ENCODE measurements at places on chromosomes 3 and 15.

DNA sequence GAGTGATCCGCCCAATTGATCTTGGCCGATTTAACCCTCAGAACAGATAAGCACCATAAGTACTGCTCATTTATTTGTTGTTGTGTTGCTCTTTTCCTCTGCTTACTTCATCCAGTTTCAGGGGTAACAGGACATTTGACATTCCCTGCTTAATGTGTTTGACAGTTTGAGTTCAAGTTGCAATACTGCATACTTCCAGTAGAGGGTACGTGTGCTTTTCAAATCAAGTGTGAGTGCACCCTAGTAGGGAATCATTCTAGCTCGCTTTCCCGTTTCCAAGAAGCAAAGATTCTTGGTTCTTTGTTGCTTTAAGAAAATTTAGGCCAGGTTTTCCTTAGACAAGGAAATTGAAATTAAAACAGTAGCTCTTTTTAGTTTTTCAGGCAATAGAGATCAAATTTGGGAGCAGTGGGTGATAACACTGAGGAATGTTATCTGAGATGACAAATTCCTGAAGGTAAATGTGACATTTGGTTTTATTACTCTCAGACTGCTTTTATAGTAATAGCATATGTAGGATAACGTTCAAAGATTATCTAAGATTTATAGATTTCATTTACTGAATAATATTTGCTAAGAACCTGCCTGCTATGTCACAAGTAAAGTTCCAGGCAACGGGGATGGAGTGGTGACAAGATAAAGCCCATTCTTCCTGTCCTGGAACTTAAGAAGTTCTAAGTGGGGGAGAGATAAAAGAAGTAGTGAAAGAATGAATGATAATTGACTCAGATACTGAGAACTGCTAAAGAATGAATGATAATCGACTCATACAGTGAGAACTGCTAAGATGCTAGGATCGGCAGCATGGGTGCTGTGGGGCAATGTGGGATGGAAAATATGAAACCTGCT is 73.3 kb downstream of the SYNPR start:
- DNase-seq: no peak

GRCh38 chr3:105891101-105891500 is 22.3 kb upstream of the CBLB start:
- DNase-seq: no peak

GRCh38 chr3:165406425-165406824 is 210.2 kb upstream of the SLITRK3 start:
- DNase-seq: no peak

GRCh38 chr15:58724466-58724865 is 25.0 kb downstream of the ADAM10 start:
- no peak for DNase-seq

DNA sequence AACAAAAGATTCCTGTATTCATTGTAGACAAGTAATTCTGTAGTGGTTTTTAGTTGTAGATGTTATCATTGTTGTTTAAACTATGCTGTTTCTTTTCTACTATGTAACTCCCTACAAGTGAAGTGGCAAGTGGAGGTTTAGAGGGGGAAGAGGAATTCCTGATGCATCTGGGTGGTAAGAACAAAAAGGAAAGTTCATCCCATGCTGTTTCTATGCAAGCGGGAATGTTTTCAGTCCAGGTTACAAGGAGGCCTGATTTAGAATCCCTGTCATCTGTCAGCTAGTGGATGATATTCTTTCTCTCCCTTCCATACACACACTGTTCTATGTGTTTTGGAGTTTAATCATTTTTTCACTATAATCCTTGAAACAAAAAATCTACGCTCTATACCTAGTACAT is 67.4 kb downstream of the IMPG2 start:
- no peak for DNase-seq

- no peak for DNase-seq
These were observed 1.2 kb downstream of the BLOC1S6 start for GRCh38 chr15:45588219-45588875.

DNA sequence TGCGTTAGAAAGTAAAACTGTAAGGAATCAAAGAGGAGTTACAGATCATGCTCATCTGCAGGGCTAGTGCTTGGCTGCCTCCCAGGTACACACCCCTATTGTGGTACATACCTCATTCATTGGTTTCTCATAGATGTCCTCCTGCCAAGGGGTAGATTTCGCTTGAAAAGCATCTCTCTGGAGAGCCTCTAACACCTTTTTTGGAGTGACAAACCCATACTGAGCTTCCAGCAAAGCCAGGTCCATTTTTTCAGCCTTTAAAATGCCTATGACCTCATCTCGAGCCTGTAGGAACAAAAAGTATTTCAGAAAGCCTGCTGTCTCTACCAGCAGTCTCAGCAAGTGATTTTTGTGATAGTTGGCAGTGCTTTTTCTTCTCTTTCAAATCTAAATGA is 112.1 kb downstream of the CMSS1 start:
- DNase-seq: no peak

DNA sequence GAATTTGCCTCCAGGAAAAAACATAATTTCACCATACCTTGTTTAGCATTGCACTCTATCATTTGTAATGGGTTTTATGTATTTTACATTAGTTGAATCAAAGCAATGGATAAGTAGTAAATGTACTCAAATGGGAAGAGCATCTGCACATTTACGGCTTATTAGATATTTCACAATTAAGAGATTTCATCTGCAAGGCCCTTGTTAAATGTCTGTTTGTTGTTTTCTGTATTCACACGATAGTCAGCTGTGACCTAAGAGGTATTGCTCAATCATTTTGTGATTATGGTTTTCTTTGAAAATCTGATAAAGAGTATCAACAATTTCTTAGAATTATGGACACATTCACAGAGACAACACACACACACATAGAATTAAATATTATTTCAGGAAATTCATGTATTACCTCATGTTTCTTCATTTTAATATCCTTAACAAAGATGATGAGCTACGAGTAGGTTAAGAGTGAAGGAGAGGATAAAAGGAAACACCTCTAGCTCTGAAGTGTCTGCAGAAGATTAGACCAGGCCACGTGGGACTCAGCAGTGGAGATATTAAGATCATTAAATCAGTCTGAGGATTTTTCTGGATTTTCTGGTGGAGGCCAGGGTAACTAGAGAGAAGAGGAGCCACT is 121.9 kb upstream of the POU1F1 start:
- DNase-seq: no peak

DNA sequence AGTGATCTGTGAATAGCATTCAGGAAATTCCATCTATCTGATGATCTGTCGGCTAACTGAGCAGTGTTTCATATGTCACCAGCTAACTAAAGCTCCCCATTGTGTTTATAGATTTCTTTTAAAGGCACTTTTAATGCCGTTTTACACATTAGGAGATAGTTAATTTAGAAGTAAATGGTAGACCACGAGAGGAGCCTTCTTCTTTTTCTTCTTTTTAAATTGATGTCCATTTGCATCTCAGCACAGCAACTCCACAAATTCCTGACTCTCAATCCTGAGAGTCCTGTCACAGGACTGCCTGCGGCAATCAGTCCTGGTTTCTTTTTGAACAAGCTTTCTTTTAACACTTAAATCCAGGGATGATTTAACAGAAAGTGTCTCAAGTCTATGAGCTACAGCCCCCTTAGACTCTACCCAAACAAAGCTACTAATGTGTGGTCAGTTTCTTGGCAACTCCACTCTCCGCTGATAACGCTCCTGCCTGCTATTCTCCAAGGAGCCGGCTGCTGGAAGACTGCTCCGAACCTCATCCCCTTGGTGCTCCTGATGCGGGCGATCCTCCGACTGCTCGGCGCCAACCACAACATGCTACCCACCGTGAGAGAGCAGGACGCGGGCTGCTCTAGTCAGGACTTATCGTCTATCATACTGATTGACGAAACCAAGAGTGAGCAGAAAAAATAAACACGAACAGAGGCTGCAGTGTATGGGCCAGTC is 421.4 kb downstream of the MECOM start:
- no peak for DNase-seq

- DNase-seq: no peak
These were observed 41.5 kb downstream of the IDH2 start for GRCh38 chr15:90060797-90061196.

DNA sequence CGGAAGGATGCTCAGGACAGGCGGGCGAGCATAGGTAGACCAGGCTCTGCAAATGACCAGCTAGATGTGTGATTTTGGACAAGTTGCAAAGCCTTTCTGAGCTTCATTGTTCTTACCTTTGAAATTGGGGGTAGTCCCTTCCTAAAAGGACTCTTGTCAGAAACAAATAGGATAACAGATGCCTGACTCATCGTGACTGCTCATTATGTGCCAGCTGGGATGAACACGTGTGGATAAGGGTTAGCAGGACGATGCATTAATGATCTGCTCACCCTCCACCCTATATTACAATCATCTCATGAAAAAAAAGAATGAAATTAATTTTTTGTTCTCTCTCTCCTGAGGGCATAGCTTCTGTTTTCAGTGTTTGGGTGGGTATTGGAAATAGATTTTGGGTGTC is 223.4 kb downstream of the NR2F2 start:
- DNase-seq: no peak

GRCh38 chr15:63917588-63918316 is 84.0 kb upstream of the HERC1 start:
- no peak for DNase-seq

GRCh38 chr15:41730543-41730942 is 43.7 kb upstream of the MAPKBP1 start:
- no peak for DNase-seq

DNA sequence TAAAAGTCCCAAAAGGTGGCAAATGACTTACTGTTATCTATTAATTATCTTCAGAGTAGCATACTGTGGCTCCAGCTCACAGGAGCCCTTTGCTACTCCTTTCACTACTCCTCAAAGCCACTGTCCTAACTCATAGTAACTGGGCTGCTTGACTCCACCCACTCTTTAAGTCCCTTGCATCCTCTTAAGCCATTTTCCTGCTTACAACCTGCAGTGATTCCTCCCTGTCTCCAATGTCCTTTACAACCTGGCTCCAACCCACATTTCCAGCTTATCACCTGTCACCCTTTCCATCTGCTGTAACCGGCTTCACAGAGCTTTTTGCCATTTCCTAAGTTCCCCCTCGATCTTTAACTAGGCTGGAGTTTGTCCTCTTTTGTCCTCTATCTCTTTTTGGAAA is 388.1 kb downstream of the FGF12 start:
- no peak for DNase-seq

GRCh38 chr15:90178468-90179435 is 22.4 kb upstream of the SEMA4B start:
- DNase-seq: no peak

DNA sequence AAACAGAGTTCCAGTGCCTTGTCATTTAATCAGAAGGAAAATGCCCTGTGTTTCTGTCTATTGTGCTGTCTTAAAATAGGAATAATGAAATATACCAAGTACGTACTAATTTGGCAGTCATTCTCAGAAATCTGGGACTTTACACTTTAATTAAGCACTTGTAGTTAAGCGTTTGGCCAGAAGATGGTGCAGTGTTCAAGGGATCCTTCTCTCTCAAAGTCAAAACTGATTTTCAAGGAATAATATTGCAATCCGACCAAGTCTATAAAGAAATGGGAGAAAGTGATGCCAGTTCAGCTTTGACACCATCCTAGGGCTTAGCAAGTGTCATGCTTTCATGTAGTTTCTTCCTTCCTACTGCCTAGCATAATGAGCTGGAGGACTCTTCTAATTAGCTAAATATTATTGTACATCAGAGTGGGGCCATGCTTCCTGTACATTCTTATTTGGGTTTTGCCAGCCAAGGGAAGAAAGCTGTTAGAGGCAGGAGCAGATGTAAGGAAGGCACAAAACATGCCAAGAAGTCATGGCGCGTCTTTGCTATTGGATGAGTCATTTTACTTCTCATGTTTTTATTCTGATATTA is 64.8 kb downstream of the SAMMSON start:
- no peak for DNase-seq

DNA sequence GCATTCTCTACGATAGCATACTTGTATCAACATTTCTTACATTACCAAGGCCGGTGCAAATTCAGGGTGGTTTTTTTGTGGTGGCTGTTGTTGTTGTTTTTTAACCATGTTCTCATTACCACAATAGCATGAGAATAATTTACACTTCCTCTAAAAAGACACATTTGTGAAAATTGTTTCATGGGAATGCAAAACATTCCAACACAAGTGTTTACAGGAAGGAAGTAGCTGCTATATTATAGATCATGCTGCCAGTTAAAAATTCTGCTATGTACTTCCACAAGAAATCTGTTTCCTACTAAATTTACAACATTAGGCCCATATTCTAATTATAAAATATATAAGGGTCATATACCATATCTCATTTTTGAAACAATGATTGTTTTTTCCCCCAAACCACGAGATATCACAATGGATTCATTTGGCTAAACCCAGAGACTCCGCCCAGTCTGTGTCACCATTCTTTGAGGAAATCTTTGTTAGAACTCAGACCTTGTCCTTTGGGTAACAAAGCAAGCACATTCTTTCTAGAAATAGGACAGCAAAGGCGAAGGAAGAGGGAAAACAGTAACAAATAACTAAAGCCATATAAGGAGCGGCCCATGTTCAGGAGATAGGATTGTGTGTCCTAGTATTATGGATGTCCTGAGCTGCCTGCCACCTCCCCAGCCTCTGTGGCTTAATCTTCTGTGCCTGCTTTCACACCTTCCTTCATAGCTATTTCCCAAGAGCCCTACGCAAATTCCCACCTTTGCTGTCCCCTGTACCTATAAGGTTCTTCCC is 60.1 kb downstream of the UACA start:
- DNase-seq: no peak

DNA sequence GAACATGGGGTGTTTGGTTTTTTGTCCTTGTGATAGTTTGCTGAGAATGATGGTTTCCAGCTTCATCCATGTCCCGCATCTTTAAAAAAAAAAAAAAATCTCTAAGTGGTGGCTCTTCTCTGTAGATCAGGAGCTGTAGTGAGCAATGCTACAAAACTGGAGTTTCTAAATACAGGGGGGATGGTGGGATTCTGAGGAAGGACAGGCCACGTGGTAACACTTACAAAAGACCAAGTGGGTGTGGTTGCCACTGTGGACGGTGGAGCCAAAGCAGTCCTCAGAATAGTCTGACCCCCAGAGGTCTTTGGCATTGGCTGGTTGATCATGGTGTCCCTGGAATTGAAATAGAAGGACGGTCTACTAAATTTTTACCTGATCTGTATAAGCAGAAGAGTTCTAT is 7.7 kb downstream of the CCRL2 start:
- no peak for DNase-seq

DNA sequence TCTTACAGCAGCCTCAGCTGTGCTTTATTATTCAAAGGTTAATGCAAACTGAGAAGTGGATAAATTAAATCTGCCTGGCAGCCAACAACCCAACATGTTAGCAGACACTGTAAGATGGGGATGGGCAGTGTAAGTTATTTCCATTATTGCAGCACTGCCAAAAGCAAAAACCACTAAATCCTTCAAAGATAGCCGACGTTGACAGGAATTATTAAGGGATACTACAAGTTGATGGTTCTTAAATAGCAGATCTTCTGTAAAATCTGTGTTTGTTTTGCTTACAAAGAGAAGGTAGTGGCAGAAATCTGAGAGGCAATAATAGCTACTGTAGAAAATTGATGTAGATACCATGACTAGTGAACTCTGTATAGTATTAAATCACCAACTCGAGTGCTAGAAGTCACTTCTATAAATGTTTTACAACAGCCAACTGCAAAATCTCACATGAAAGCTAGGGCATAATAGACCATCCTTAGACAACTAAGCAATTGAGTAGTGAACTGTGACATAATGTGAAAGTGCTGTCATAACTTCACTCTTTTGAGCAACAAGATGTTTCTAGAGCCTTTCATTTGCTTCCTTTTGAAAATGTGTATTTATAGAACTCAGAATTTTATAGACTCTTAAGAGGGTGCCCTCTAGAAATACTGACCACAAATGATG is 278.6 kb downstream of the UBE2E2 start:
- no peak for DNase-seq

- DNase-seq: no peak
These were observed 503 bp upstream of the ATRIP start for GRCh38 chr3:48446043-48446424.

GRCh38 chr15:100134089-100134583 is 207.6 kb downstream of the ADAMTS17 start:
- DNase-seq: no peak

Measured in COR-L47 (cell line).